ENCODE measurements at places on chromosomes 6 and 20.

- no peak for DNase-seq
These were observed 1.1 kb downstream of the RAB32 start for GRCh38 chr6:146544616-146545182.

DNA sequence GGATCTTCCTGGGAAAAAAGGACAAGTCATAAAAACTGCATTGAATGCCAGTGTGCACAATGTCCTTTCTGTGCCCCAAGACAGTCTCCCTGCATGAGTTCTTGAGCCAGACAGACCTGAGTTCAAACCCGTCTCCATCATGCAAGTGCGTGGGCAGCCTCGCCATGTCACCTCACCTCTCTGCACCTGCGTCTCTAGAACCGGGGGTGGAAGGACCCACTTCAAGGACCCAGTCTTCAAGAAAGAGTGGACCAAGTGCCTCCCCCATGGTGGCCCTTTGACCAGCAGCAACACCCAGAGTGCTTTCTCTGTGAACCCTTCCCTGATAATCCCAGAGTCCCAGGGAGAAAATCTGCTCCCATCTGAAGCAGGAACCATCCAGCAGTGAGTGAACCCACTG is 23.5 kb upstream of the ANGPT4 start:
- DNase-seq, result no peak

DNA sequence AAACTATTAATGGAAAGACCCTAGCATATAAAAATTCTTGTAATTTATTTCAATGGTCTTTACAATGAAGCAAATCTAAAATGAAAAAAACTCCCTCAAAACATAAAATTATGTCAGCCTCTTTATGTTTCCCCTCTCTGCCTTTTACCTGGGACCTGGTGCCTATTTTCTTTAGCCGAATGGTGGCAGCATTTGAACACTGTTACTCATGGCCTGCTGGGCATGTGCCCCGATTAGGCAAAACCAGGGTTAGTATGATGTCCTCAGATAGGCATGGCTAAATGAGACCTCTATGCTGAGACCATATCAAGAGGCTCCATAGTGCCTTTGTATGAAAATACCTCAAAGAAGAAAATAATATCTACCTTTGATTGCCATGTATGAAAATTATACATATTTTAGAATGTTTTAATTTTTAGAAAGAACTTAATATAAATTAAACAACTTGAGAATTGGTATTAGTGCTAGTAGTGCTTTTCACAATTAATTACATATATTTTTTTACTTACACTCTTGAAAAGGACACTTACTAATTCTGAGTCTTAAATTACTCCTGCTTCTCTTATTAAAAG is 22.5 kb upstream of the C6orf58 start:
- DNase-seq, result no peak

DNA sequence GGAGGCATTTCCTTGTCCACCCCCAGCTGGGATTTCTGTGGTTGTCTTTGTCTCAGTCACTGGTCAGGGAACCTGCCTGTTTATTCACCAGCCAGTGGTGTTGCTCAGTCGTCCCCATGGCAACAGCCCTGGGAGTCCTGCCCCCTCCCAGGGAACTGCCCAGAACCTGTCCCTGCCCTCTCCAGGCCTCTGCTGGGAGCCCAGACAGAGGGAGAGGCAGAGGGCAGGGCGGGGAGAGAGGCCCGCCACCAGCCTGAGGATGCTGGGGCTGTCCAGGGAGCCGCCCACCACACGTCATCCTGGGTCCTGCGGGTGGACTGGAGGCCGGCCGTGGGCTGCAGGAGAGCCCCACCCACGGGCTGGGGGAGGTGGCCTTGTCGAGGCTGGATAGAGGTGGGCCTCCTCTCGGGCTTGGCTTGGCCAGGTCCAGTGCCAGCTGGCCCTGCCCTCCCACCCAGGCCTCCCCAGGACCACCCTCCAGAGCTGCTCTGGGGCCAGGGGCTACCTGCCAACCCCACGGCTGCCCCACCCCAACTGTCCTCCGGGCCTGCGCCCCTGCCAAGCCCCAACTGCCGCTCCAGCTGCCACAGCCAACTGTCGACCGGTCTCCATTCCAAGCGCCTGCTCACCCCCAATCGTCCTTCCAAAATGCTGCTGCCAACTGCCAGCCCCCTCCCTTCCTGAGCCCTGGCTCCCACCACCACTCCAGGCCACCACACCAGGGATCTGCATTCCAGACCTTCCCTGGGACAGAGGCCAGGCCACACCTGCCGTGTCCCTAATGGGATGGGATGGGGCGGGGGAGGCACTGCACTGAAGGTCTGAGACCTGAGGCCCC is 4.2 kb upstream of the ZBTB46 start:
- no peak for DNase-seq

DNA sequence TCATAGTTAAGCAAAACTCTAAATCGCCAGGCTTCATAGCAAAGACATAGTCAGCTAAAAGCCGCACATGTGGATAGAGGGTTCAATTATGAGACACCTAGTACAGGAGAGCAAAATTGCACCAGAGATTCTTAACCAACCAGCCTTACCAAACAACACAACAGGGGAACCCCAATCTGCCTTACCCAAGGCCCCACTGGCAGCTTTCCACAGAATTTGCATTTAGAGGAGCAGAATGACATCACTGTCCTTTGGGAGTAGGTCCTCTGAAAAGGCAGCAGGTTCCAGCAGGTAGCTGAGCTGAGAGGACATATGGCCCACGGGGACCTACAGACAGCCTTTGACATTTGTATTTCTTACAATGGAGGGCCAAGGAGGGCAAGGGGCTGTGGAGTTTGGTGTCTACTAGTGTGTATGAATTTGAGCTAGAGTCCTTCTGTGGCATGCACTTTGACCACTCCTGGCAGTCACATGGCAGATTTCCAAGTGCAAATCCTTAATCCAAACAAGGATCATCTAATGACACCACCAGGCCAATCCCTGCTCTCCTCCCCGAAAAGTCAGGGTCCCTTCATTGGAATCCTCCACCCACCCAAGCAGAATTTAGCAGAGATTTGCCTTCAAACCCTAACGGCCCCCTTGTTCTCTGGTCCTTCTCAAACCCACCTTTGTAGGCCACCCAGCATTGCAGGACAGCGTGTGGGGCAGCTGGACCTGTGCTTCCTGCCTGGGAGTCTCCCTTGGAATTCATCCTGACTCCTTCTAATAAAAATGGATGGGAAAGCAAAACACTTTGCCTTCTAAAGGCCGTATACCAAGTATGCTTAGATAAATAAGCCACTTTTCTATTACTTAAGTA is 171.2 kb upstream of the SUPT3H start:
- no peak for DNase-seq

DNA sequence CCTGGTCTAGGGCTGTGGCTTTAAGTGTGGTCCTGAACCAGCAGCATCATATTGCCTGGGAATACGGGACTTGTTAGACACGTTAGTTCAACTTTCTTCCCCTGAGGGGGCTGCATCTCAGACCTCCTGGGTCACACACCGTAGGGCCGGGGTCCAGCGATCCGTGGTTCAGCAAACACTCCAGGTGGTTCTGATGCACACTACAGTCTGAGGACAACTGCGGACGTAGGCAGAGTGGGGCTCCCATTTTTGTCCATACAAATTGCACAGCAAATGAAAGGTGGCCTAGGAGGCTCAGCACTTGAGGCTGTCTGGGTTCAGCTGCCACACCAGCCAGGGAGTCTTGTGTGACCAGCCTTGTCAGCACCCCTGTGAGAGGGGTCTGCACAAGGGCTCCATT is 233.1 kb downstream of the QKI start:
- DNase-seq, result no peak

DNA sequence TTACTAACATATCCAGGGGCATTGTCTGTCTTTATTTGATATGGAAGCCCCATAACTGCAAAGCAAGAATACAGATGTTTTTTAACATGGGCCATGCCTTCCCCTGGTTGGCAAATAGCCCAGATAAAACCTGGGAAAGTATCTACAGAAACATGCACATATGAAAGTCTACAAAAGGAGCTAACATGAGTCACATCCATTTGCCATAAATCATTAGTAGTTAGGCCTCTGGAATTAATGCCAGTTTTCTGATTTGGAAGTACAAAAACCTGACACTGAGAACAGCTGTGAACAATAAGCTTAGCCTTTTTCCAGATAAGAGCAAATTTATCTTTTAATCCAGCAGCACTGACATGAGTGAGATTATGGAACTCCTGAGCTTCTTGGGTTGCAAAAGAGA is 418.0 kb upstream of the IMPG1 start:
- DNase-seq, result no peak

GRCh38 chr6:154447954-154448353 is 62.5 kb downstream of the CNKSR3 start:
- DNase-seq, result no peak

DNA sequence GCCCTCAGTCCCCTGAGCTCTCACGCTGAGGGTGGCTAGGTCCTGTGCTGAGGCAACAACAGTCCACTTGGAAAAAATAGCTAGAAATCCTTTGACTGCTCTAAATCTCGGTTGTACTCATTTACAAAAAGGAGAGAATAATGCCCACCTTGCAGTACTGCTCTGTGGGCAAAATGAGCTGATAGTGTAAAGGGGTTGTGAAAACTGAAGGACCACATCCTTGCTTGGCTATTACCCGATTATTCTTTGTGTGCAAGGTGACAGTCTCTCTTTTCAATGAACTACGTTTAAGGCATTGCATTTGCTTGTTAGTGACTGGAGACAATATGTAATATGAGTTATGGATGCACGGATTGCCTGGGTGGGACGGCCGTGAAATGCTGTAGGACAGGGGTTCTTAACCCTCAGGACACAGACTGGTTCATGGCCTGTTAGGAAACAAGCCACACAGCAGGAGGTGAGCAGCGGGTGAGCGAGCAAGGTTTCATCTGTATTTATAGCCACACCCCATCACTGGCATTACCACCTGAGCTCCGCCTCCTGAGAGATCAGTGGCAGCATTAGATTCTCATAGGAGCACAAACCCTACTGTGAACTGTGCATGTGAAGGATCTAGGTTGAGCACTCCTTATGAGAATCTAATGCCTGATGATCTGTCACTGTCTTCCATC is 14.6 kb downstream of the SAMD3 start:
- no peak for DNase-seq

GRCh38 chr6:36249536-36249935 is 20.3 kb upstream of the PNPLA1 start:
- DNase-seq, result no peak

DNA sequence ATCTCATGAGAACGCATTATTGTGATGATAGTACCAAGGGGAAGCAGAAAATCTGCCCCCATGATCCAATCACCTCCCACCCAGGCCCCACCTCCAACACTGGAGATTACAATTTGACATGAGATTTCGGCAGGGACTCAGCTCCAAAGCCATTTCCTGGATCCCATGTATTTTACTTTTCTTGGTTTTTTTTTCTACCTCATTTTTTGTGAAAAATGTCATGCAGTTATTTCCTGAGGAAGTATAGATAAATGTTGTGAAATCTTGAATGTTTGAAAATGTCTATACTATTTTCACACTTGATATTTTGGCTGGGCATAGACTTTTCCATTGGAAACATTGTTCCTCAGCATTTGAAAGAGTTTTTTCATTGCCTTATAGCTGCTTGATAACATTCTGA is 9.1 kb upstream of the BRPF3 start:
- no peak for DNase-seq

DNA sequence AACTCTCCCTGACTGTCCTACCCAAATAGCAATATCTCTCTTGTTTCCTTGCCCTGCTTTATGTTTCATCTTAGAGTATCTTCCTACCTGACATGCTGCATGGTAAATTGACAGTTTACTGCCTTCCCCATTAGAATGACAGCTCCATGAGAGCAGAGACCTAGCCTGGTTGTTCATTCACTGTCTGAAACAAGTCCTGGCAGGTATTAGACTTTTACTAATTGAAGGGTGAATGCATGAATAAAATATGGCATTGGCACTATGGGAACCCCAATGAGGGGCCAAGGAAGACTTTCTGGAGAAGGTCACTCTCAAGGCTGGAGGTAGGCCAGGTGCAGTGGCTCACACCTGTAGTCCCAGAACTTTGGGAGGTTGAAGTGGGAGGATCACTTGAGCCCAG is 3.8 kb upstream of the CITED2 start:
- no peak for DNase-seq

DNA sequence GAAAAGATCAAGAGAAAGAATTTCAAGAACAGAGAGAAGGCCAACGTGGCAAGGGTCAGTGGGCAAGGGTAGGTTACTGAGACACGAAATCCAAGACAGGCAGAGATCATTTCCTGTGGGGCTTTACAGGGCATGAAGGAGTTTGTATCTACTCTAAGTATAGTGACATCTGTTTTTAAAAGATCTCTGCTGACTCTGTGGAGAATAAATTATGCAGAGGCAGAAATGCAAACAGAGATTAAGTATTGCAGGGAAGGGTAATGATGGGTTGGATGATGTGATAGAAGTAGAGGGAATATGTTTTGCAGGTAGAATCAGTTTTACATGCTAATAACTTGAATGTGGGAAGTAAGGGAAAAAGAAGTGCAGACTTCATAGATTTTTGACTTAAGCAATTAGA is 243.5 kb downstream of the FRK start:
- DNase-seq, result no peak

GRCh38 chr6:133701633-133702331 is 187.1 kb upstream of the TCF21 start:
- DNase-seq, result no peak

DNA sequence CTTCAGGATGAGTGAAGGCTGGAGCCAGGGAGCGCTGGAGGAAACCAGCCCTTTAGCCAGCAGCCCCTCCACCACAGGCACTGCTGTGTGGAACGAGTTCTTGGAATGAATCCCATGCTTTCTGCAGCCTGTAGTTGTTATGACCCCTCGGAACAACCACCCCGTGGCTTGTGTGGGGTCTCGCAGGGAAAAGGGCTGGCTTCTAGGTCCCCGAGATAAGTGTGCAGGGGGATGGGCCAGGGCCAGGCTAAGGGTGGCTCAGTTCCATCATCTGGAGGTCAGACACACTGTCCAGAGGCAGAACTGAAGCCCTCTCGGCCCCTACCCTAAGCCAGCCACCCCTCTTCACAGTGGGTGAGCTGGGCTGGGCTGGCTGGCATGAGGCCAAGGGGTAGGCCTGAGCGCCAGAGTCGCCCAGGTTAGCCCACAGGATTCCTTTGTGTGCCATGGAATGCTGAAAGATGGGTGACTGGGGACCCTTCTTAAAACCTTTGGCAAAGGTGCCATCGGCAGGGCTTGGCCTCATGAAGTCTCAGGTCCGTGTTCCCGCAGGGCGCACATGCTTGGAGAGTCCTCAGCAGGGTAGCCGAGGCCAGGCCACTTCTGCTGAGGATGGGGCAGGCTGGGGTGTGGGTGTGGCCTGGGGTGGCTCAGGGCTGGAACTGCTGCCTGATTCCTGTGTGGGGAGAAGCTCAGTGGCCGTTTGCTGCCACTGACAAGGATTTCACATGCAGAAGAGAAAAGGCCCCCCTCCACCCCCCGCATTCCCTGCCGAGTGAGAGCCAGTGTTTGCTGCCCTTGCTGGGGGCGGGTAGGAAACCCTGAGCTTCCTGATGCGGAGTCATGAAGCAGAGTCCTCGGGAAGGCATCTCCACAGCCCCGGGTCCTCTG is 24.6 kb downstream of the SPATA2 start:
- no peak for DNase-seq

- DNase-seq, result no peak
These were observed 36.6 kb upstream of the BTN3A2 start for GRCh38 chr6:26328265-26328844.

- DNase-seq, result no peak
These were observed 209.3 kb upstream of the TAB2 start for GRCh38 chr6:149108038-149108748.
